ENCODE measurements at places on chromosomes 5 and 9.

- DNase-seq = no peak
Observed at GRCh38 chr9:126488310-126488709, 125.4 kb upstream of the LMX1B start.

DNA sequence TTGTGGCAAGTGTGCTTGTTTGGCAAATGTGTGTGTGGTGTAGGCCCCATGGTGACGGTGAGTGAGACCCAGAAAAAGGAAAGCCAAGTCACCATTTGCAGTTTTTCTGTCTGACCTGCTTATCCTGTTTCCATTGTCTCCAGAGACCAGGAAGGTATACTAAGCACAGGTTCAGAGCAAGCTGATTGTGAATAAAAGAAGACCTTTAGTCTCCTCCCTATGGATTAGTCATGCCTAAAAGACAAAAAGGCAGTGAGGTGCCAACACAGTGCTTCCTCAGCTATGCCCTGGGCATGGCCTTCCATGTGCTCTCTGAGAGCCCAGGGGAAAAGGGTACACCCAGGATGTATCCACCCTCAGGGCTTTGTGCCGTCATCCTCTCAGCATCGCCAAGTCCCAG is 49.2 kb upstream of the SHOC1 start:
- DNase-seq = no peak

GRCh38 chr5:16561660-16562059 is 55.1 kb downstream of the RETREG1 start:
- DNase-seq = no peak

- no peak for DNase-seq
Observed at GRCh38 chr5:150035139-150035895, 34.8 kb downstream of the HMGXB3 start.

- DNase-seq = no peak
Observed at GRCh38 chr9:81318571-81318970, 370.8 kb downstream of the TLE1 start.

- DNase-seq = no peak
Observed at GRCh38 chr9:97767891-97768290, 70.8 kb upstream of the XPA start.

- no peak for DNase-seq
Observed at GRCh38 chr9:69454321-69454720, 129.3 kb downstream of the ENTREP1 start.

GRCh38 chr9:89011683-89012082 is 20.4 kb downstream of the S1PR3 start:
- DNase-seq = no peak

DNA sequence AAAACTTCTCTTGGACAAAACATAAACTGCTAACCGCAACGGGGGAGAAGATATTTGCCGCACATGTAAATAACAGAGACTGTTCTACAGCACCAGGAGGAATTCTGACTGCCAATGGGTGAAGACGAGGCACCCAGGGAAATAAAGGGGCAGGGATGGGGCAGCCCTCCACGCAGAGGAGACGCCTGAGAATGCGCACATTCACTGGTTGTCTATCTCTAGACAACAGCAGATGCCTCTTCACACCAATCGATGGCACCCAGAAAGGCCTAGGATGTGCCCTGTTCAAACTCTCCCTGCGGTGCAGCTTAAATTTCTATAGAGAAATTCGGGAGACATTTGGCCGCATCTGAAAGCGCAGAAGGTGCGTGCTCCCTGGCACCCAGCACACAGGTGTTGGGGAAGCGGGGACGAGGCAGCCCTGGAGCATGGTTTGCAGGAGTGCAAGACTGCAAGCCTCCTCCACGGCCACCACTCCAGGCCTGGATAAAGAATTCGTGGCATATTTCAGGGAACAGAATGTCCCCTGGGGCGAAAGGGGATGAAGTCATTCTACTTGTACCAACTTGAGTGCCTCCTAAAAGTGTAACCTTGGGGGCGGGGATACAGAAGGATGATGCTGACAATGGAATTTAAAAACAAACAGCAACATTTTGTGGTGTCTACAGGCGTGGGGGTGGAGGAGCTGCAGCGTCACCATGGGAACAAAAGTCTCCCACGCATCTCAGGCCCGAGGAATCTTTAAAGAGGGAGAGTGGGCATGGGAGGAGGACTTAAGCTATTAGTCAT is 6.3 kb upstream of the IRX2 start:
- DNase-seq = no peak

GRCh38 chr9:84917366-84918070 is 248.0 kb downstream of the NTRK2 start:
- DNase-seq = no peak

Data from foreskin melanocyte (primary cell).